ENCODE measurements at places on chromosomes 16 and 17. TPM values are rescaled to one million over a fixed set of nuclear protein-coding genes. Genes with fewer than 3 reads are reported as not detected.
A peak's percentile ranks its signal among the peaks of the same experiment; 100 is the strongest.

GRCh38 chr17:70028978-70029767, 45.9 kb upstream of the KCNJ16 start:
- no peaks in the 10 kb centered on the region for H3K4me1 ChIP-seq
- peaks cover 4% of the 10 kb centered on the region for H3K27me3 ChIP-seq
- H3K4me3 ChIP-seq = no peak overlapping the region
- H3K36me3 ChIP-seq = no peaks in the 10 kb centered on the region
- H3K27ac ChIP-seq = no peak overlapping the region

DNA sequence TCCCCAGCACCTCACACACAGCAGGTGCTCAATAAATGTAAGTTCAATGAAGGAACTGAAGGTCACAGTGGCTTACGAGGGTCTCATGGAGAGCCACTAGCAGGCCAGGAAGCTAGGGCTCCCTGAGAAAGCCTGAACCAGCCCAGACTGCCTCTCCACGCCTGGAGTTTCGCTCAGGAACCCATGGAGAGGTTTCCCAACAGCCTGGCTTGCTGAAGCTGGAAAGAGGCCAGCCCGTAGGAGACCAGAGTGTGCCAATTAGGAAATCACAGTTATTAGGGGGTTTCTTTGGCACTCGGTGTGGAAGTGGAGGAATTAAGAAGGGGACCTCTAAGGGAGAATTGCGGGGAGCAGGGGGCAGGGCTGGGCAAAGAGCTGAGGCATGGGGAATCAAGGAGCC, 36.3 kb upstream of the CACNG1 start:
- no peaks in the 10 kb centered on the region for H3K36me3 ChIP-seq
- H3K4me3 ChIP-seq = no peak overlapping the region
- no peak overlapping the region for H3K27ac ChIP-seq
- no peak for DNase-seq

DNA sequence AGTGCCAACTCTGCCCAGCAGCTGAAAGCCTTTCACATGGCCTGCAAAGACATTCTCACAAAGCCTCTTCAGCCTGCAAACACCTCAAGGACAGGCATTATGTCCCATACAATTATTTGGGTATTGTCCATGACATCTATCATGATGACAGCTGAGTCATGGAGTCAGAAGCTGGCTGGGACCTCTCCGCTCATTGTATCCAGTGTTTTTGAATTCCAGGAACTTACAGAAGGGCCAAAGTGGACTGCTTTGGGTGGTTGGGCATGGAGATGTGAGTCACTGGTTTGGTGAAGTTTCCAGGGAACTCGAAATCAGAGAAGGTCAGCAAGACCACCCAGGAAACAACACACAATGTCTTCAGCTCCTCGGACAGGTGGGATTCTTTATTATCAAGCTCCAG, 188.6 kb upstream of the CCL2 start:
- H3K4me1 ChIP-seq = no peaks in the 10 kb centered on the region
- no peak overlapping the region for H3K27ac ChIP-seq
- H3K4me3 ChIP-seq = no peak overlapping the region

DNA sequence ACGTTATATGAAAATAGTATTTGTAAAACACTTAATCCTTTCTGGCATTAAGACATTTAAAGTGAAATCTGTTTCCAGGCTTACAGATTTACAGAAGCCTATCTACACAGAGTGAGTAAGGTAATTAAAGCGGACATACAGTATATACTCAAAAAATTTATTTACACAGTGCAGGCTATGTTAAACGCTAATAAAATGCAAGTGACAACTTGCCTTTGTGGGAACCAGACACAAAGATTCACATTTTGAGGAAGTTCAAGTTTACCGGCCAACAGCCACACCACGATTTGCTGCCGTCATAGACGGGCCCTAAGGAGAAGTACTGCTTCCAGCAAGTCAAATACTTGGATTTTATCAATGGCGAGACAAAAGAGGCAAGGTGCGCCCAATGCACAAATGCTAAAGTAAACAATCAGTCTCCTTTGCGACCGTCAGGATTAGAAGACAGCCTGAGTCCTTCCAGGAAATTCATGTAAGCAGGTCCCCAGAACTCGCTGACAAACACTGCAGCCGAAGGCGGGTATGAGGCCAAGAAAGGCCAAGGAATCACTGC, 801 bp downstream of the VPS35 start:
- H3K4me3 ChIP-seq = peak overlapping the region; percentile 87
- H3K27ac ChIP-seq = peak overlapping the region; percentile 95
- H3K4me1 ChIP-seq = peaks cover 27% of the 10 kb centered on the region

DNA sequence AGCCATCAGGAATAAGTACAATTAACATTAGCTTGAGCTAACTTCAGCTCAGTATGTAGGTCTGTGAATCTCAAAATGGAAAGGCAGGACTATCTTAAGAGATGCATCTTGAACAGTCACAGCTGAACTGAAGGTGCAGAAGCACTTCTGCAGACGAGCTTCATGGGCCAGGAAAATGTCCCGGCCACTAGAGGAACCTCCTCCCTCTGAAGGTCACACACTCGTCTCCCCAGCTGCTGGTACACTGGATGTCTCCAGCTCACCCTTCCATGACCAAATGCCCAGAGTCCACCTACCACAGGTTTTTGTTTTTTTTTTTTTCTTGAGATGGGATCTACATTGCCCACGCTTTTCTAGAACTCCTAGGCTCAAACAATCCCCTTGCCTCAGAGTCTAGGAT, 33.2 kb downstream of the WDR59 start:
- H3K4me3 ChIP-seq = no peak overlapping the region
- no peak overlapping the region for H3K27ac ChIP-seq
- DNase-seq = no peak
- H3K27me3 ChIP-seq = no peaks in the 10 kb centered on the region

- H3K27ac ChIP-seq = no peak overlapping the region
- DNase-seq = no peak
- H3K36me3 ChIP-seq = no peaks in the 10 kb centered on the region
- H3K27me3 ChIP-seq = no peaks in the 10 kb centered on the region
- H3K4me1 ChIP-seq = peaks cover 20% of the 10 kb centered on the region
- H3K4me3 ChIP-seq = no peak overlapping the region
Measured at GRCh38 chr16:89786474-89787364, 29.7 kb downstream of the FANCA start.

DNA sequence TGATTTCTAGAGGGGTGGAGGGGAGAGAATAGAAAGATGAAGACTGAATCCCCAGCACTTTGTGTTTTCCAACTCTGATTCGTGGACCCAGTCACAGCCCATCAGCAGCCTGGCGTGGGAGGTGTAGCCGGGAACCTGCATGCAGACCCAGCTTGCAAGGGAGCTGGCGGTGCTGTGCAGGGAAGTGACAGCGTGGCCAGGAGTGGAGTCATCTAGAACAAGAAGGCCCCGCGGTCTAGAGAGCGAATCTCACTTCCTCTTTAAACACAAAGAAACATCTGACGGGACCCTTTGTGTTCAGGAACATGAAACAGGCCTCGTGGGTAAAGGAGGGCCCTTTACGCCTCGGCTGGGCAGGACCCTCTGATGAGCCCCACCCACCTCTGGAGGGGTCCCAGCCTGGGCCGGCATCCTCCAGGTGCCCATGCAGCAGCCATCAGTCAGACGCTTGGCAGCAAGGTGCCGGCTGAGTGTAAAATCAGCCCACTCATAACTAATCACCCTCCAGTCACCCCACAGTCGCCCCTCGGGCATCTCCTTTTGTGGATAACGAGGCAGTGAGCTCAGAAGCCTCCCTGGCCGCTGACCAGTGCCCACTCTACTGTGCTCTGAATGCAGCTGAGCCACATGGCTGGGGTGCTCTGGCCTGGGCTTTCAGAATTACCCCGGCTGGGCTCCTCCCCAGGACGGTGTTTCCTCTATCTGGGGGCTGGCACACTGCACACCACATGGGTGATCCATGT, 4.4 kb downstream of the SNAI3 start:
- peaks cover 18% of the 10 kb centered on the region for H3K4me1 ChIP-seq
- peaks cover 17% of the 10 kb centered on the region for H3K36me3 ChIP-seq
- peaks cover 3% of the 10 kb centered on the region for H3K27me3 ChIP-seq
- peak; percentile 51 for DNase-seq
- peak overlapping the region; percentile 26 for H3K4me3 ChIP-seq

DNA sequence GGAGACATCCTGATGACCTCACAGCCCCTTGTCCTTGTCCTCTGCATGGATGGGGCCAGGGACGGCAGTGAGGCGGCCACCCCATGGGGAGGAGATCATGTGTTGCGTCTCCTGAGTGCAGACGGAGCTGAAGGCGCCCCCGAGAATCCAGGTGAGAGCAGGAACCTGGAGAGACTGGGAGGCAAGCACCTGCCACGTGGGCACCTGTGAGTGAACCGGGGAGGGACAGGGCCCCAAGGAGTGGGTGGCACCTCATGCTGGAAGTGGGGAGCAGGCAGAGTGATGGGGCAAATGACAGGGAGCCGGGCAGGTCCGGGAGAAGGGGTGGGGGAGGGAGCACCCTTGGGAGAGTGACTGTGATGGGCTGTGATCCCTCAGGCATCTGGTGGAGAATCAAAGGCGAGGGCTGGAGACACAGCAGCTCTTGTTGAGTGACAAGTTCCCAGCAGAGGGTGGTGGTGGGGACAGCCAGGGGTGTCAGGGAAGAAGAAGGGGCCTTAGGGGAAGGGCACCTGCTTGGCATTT, 174.3 kb upstream of the CHMP6 start:
- H3K4me3 ChIP-seq = no peak overlapping the region
- H3K4me1 ChIP-seq = peaks cover 23% of the 10 kb centered on the region
- DNase-seq = no peak
- H3K27ac ChIP-seq = no peak overlapping the region

DNA sequence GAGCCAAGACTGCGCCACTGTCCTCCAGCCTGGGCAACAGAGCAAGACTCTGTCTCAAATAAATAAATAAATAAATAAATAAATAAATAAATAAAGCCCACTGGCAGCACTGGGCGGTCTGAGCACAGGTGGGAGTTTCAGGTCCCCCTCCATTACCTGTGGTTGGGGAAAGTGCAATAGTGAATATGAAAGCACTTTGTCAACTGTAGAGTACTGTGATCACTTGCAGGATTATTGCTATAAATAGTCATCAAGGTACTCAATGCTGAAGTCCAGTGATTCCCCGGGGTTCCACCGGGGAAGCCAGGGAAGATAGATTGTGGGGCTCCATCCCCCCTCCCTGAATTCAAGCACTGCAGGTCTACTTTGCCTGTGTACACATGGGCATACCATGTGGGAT, 42.7 kb upstream of the CPNE2 start:
- no peaks in the 10 kb centered on the region for H3K27me3 ChIP-seq
- no peak overlapping the region for H3K27ac ChIP-seq
- H3K4me1 ChIP-seq = peaks cover 34% of the 10 kb centered on the region
- H3K4me3 ChIP-seq = no peak overlapping the region
- DNase-seq = no peak
- H3K36me3 ChIP-seq = peaks cover 91% of the 10 kb centered on the region

- H3K36me3 ChIP-seq = peaks cover 47% of the 10 kb centered on the region
- no peak for DNase-seq
- no peak overlapping the region for H3K27ac ChIP-seq
- no peaks in the 10 kb centered on the region for H3K4me1 ChIP-seq
- H3K27me3 ChIP-seq = no peaks in the 10 kb centered on the region
- H3K4me3 ChIP-seq = no peak overlapping the region
Measured at GRCh38 chr17:62572888-62573401, 54.5 kb upstream of the MRC2 start.

GRCh38 chr17:7997186-7997585, 5.2 kb upstream of the GUCY2D start:
- DNase-seq = peak; percentile 19
- peaks cover 31% of the 10 kb centered on the region for H3K27me3 ChIP-seq
- no peak overlapping the region for H3K27ac ChIP-seq
- H3K4me3 ChIP-seq = no peak overlapping the region
- no peaks in the 10 kb centered on the region for H3K36me3 ChIP-seq
- H3K4me1 ChIP-seq = no peaks in the 10 kb centered on the region

DNA sequence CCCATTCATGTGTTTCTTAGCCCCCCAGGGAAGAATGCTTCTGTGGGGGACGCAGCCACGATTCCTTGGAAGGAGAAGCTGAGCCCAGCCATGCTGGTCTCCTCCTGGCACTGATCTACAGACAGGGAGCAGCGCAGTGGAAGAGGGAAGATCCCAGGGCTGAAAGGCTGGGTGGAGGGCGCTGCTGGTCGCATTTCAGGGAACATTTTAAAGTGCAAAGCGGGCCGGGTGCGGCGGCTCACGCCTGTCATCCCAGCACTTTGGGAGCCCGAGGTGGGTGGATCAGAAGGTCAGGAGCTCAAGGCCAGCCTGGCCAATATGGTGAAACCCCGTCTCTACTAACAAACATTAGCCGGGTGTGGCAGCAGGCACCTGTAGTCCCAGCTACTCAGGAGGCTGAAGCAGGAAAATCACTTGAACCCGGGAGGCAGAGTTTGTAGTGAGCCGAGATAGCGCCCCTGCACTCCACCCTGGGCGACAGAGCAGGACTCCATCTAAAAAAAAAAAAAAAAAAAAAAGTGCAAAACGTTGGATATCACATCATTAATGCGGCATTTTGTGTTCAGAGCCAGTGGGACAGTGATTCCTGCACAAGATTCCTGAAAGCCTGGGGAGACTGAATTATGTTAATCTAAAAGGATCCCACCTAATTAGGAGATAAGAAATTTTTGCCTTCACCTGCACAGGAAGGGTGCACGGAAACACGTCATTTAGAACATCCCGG, 558 bp upstream of the CHMP6 start:
- H3K27me3 ChIP-seq = peaks cover 29% of the 10 kb centered on the region
- H3K4me3 ChIP-seq = peak overlapping the region; percentile 84
- H3K4me1 ChIP-seq = peaks cover 2% of the 10 kb centered on the region
- no peak overlapping the region for H3K27ac ChIP-seq
- no peak for DNase-seq

DNA sequence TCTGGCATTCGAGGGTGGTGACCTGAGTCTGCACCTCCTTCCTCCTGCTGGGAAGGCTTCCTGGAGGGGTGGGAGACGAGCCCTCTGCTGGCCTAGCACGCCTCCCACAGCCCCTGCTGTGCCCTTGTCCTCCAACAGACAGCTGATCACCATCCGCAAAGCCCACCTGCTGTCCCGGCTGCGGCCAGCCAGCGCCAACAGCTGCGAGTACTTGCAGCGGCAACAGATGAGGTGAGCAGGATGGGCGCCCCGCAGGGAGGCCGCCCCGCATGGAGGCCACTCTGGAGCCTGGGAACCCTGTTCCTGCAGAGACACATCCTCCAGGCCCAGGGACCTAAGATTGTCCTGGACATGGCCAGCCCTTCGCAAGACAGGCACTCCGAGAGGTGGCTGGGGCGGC, 21.6 kb downstream of the UBALD1 start:
- peaks cover 28% of the 10 kb centered on the region for H3K27me3 ChIP-seq
- no peak for DNase-seq
- H3K36me3 ChIP-seq = no peaks in the 10 kb centered on the region
- H3K4me1 ChIP-seq = no peaks in the 10 kb centered on the region
- H3K27ac ChIP-seq = no peak overlapping the region

GRCh38 chr16:84595052-84595481, 22.8 kb downstream of the COTL1 start:
- peak overlapping the region; percentile 95 for H3K27ac ChIP-seq
- DNase-seq = no peak
- peaks cover 79% of the 10 kb centered on the region for H3K4me1 ChIP-seq
- H3K4me3 ChIP-seq = peak overlapping the region; percentile 58
- no peaks in the 10 kb centered on the region for H3K27me3 ChIP-seq

- no peaks in the 10 kb centered on the region for H3K27me3 ChIP-seq
- H3K36me3 ChIP-seq = no peaks in the 10 kb centered on the region
- no peak overlapping the region for H3K27ac ChIP-seq
- no peaks in the 10 kb centered on the region for H3K4me1 ChIP-seq
- no peak for DNase-seq
Measured at GRCh38 chr16:5922686-5923085, 825.1 kb upstream of the EEF2KMT start.

- H3K27me3 ChIP-seq = no peaks in the 10 kb centered on the region
- peaks cover 3% of the 10 kb centered on the region for H3K4me1 ChIP-seq
- no peak for DNase-seq
Measured at GRCh38 chr17:77555121-77555591, 403.3 kb upstream of the TNRC6C start.

The GABARAPL2 gene
- total RNA-seq = 77.4 TPM

The NPIPB9 gene
- total RNA-seq = 3.8 TPM

The GSE1 gene
- 36.9 TPM for total RNA-seq

The FBRS gene
- 175 TPM for total RNA-seq

The HCRT gene
- not detected for total RNA-seq
